Fibroblast of skin of abdomen (primary cell): ENCODE measurements at places on chromosomes 5 and 9.

DNA sequence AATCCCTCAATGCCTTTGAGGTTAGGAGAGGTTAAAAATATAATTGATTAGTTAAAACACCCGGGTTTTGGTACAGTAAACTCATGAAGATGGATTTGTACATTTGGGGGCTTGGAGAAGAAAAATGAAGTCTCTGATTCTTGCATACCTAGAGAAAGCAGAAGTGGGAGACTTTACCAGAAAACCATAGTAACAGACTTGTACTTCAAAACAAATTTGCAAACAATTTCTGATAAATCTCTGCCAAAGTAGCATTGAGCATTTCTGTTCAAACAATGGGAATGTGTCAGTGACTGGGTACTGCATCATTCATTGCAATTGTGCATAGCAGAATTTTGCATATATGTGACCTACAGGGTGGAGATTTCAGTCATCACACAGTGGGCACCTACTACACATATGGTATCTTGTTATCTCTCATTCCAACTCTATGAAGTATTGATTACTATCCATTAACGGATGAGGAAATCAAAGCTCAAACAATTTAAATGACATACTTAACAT is 256.9 kb downstream of the PLK2 start:
- no peak for DNase-seq

GRCh38 chr5:88882276-88883038 is 527 bp downstream of the MEF2C start:
- DNase-seq = no peak

DNA sequence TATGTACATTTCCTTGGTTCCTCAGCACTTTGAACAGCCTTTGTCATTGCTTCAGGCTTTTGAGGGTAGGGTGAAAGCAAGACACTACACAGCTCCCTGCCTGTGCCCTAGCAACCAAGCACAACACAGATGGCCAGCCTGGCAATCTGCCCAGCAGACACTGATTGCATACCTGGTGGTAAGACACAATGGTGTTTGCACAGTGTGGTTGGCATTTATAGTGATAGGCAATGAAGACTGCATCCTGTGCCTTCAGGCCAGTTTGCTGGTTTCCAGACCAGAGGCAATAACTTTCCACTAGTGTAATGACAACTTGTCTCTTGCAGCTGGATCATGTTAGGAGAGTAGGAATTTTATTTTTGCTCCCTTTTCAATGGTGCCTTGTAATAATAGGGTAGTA is 144.5 kb upstream of the TNC start:
- DNase-seq = peak; percentile 86

DNA sequence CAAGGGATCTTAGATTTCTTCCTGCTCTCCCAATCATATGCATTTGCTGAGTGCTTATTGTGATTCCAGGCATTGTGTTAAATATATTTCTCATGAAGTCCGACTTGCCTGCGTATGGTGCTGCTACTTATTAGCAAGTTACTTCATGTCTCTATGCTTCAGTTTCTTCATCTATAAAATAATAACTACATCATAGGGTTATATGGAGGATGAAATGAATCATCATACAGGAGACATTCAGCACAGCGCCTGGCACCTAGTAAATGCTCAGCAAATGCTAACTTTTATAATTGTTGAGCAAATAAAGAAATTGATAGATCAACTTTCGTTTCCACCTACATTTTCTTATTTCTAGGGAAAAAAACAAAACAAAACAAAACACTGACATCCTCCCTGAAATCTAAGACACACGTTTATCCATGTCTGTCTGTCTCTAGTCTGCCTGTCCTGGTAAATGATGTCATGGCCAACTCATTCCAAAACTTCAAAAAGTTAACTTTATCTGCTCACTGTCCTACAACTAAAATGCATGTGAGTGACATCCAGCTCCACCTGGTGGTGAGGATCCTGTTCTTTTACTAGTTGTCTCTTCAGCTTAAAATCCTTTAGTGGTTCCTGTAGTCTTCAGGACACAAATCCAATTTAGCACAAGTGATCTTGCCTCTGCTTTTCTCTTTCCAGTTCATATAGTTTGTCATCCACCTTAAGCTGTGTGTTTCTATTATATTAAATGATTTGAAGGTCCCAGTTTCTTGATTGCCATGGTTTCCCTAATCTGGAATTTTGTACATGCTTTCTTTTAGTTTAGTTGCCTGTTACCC is 27.7 kb downstream of the PPP3R2 start:
- peak; percentile 40 for DNase-seq

DNA sequence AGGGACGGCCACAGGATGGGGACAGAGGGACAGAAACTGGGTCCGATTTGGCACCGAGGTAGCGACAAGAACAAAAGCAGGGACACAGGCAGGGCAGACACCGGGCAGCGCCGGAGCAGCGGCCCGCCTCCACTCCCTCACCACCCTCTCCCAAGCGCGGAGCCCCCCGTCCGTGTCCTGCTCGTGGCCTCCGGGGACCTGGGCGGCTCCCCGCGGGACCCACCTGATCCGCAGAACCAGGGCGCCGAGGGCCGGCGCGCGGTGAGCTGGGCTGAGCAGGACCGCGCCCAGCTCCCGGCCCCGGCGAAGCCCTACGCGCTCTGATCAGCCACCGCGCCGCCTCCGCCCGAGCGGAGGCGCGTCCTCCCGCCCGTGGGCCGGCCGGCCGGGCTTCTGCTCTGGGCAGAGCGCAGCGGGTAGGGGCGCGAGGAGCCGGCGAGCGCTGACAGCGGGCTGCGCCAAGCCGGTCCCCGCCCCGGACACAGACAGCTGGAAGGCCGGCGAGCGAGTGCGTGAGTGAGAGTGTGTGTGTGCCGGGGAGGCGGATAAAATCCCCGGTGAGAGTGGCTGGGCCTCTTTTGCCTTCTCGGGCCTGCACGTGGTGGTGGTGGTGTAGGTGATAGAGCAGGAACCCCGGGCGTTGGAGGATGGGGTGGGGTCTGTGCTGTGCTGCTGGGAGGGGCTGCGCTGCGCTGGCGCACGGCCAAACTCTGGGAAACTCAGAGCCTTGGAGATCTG is at the start of gene GGTA1:
Gene GGTA1, minus strand, starts transcription at position 418 of the 738 bp plus-strand sequence. CDS start 31,922 bp downstream, outside the sequence.
- DNase-seq = peak; percentile 32

DNA sequence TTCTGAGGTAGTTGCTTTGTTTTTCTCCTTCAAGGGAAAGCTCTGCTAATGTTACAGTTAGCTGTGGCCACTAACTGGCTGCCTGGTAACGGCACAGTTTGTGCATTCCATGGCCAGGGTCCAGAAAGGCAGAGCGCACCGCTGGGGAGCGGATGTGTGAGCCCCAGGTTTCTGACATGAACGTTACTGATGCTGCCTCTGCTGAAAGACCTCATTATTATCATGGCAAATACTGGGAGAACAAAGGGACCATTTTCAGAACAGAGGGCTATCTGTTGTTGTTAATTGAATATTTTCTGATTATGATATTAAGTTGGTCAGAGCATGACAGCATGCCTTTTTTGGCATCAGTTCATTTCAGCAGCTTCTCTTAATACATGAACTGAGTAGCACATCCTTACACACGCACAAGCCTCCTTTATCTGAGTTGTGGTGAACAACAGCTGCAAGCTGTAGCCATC is 134.1 kb downstream of the NUDT12 start:
- DNase-seq = peak; percentile 57

DNA sequence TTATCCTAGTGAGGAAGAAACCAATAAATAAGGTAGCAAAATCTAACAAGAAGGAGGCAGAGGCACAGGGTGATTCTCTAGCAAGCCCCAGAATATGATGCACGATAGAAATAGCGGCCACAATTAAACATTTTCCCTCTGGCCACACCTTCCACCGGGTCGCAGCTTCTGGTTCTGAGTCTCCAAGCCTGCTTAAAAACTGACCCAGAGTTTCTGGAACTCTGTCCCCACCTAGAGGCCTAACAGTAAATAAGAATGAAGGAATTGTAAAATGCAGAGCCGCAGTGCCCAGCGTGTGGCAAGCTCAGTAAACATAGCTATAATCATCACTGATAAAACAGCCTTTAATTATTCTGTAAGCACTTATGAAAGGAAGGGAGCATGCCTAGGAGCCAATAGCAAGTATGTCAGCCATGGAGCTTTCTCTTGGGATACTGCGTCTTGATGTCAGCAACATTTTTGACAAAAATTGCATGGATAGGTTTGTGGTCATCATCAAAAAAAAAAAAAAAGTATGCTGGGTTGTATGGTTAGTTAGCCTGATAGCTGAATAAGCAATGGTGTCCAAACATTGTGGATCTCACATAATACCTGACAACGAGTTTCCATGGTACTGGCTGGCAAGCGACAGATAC is 465.5 kb downstream of the DNAH5 start:
- peak; percentile 35 for DNase-seq

GRCh38 chr5:1204693-1205242 is 3.4 kb downstream of the SLC6A19 start:
- no peak for DNase-seq

- peak; percentile 83 for DNase-seq
Observed at GRCh38 chr9:129884220-129885017, 49.2 kb downstream of the USP20 start.

DNA sequence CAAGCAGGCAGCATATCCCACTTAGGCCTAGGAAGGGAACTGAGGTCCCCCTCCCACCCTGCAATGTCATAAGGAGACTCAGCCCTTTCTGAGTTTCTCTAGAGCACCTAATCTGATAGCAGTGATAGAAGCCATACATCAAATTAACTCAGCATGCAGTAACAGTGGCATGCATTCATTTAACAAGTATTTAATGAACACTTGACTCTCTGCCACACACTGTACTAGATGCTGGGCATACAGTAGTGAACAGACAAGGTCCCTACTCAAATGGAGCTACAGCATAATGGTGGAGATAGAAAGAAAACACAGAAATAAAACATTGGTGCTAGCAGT is 58.6 kb downstream of the SLC22A5 start:
- no peak for DNase-seq

DNA sequence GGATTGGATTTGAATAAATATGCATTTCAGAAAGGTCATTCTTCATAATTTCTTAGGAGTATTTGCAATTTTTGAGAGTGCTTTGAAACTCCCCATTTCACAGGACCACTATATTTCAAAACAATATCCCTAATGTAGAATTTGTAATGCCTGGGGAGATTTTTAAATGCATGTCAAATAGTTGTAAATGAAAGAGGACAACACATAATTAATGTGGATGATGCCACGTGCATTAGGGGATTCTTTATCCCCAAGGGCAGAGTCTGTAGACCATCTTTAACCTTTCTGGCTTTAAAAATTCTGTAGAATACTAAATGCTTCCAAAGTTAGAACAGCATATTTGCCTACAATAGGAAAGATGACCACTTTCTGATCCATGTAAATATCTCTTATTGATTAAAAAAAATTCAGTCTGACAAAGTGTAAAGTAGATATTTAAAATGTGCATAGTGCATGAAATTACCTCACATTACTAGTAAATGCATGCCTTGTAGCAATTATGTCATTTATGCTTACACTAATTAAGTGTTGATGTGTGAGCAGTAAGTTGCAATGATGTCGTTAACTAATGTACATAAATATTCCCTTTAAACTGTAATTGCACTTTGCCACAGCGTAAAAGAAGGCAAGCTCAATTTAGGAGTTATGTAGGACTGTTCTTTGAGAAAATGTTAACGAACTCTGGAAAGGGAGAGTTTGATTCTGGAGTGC is 416.1 kb downstream of the PSAT1 start:
- DNase-seq = no peak

DNA sequence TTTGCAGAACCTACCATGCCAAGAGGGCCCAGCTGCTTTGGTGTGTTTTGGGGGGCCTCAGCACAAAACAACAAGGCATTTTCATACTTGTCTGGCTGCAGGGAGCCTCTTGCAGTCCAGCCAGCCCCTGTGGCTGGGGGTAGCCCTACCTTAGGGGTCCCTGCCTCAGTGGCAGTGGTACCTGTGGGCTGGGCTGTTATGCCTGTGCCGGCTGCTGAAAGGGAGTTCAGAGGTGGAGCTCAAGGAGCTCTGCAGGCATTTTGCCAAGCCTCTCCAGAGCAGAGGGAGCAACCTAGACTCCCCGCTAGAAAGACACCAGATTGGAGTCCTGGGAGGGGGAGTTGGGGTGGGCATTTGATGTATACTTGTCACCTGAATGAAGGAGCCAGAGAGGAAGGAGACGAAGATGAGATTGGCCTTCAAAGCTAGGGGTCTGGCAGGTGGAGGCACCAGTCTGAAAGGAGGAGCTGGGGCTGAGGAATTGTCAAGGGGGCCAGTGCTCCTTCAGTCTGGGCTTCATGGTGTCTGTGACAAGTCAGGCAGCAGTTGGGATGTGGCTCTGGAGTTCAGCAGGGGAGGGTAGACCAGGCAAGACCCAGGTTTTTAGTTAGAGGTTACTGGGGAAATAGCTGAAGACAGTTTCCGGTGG is 1.5 kb downstream of the SHROOM1 start:
- DNase-seq = no peak

DNA sequence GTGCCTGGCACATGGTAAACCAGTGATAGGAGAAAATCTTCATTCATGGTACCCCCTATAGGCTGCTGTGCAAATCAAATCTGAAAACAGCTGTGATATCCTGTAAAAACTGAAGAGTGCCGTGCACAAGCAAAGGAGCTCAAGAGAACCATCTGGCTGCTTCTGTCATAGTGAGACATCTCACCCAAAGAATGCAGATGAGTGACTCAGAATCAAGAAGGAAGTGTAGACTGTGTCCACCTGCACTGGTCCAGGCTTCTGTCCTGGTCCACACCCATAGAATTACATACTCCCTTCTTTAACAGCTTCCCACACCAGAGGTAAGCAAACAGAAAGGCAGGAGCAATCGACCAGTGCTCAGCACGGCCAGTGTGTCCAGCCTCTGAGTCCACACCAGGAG is 195.9 kb downstream of the ASTN2 start:
- no peak for DNase-seq

- DNase-seq = no peak
Observed at GRCh38 chr5:97121848-97122247, 20.6 kb downstream of the LIX1 start.

DNA sequence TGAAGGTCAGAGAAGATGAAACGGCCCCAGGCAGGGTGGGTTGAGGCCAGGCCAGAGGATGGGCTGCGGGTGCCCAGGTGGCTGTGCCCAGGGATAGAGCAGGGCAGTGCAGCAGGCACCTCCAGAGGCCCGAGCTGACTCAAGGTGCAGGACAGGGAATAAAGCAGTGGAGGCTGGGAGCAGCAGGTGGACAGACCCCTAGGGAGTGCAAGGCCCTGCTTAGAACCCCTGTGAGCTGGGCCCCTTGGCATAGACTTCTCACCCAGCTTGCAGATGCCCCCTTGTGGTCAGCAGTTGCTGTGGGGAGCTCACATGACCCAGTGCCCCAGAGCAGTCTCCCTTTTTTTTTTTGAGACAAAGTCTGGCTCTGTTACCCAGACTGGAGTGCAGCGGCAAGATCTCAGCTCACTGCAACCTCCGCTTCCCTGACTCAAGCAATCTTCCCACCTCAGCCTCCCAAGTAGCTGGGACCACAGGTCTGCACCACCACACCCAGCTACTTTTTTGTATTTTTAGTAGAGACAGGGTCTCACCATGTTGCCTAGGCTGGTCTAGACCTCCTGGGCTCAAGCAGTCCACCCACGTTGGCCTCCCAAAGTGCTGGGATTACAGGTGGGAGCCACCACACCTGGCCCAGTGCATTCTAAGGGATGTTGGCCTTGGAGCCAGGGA is 118.8 kb downstream of the WNK2 start:
- peak; percentile 26 for DNase-seq

DNA sequence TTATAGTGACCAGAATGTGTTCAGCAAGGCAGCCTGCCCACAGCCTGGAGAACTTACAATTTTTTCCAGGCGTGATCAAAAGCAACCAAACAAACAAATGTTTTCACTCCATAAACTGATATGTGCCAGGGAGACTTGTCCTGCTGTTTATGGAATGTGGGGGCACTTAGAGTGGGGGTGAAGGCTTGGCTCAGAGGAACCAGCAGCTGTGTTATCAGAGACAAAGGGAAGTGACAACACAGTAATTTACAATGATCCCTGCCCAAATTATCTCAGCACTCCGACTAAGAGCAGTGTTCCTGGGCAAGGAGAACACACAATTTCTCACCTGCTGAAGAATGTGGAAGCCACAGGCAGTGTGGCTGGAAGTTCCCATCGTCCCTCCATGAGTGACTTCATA is 429.1 kb upstream of the IRX4 start:
- DNase-seq = no peak
